ENCODE measurements at places on chromosomes 16 and 17.

- peak; percentile 85 for DNase-seq
These were observed 18.0 kb downstream of the XPO6 start for GRCh38 chr16:28193530-28194423.

GRCh38 chr16:27314161-27314723, 468 bp downstream of the IL4R start:
- DNase-seq, result peak; percentile 95

GRCh38 chr17:73521376-73521775, 122.9 kb downstream of the SDK2 start:
- no peak for DNase-seq

GRCh38 chr16:89678258-89678657, 8.2 kb upstream of the CDK10 start:
- DNase-seq, result no peak

GRCh38 chr17:43373356-43373755, 25.4 kb upstream of the ARL4D start:
- no peak for DNase-seq

- DNase-seq, result no peak
These were observed 23.2 kb upstream of the SPNS2 start for GRCh38 chr17:4475463-4475862.

- no peak for DNase-seq
These were observed 3.6 kb upstream of the TBX2 start for GRCh38 chr17:61395983-61396585.

DNA sequence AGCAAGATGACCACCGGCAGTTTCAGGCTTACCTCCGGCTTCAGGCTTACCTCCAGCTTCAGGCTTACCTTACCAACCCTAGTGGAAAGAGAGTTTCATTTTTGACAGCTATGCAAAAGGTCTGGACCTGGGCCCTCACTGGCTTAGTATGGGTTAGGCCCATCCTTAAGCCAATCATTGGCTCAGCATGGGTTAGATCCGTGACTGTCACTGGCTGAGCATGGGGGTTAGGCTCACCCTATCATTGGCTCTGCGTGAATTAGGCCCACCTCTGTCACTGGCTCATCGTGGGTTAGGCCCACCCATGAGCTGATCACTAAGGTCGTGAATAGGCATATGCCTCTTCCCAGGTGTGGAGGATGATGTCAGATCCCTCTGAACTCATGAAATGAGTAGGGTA, 8.1 kb downstream of the NDE1 start:
- no peak for DNase-seq

- DNase-seq, result no peak
These were observed 213.2 kb upstream of the NLRP1 start for GRCh38 chr17:5797447-5798050.
